ENCODE measurements at places on chromosomes 7 and 10. TPM values are rescaled to one million over a fixed set of nuclear protein-coding genes. Genes with fewer than 3 reads are reported as not detected.
A peak's percentile ranks its signal among the peaks of the same experiment; 100 is the strongest.

EEPD1 gene
- 6.2 TPM for total RNA-seq

NRBF2 gene
- 22.5 TPM for total RNA-seq

GRCh38 chr10:62467527-62467926 is 93.4 kb downstream of the ZNF365 start:
- peak; percentile 21 for DNase-seq

DNA sequence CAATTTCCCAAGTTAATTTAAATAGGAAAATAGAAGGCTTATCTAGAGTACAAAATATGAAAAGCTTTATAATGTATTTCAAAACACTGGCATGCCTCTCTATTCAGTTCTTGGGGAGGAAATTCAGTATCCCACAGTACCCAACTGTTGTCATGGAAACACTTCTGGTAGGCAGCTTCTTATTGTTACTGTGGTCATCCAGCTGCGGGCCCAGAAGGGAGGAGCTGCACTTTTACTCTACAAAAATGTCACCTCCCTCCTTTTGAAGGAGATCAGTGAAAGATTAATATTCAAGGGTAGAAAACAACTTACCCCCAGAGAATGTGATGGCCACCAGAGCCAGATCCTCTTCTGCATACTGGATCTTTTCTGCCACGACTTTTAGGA is 202.8 kb downstream of the RAPGEF5 start:
- DNase-seq = no peak

DNA sequence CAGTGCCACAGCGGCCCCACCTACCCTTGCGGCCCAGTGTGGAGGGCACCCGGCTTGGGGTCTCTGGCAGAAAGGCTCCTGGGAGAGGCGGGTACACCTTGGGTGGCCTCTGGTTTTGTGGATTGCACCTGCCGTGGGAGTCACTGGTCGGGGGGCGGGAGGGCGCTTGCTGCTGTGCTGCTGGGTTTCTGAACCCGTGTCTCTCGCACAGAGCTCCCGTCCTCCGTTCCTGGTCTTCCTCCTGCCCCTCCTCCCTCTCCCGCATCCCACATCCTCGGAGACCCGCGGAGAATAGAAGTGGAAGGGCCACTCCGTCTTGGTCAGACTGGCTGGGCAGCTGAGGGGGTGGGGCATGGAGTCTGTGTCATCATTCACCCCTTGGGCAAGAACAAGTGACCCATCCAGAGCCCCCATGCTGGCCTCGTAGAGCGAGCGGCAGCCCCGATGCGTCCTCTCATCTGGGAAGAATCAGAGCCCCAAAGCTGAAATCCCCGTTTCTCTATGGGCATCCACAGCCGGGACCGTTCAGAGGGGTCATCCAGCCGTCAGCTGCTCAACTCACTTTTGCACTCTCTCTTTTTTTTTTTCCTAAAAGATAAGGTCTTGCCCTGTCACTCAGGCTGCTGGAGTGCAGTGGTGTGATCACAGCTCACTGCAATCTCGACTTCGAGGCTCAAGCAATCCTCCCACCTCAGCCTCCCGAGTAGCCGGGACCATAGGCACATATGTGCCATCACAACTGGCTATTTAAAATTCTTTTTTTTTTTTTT is 4.0 kb downstream of the MAFK start:
- DNase-seq = no peak

DNA sequence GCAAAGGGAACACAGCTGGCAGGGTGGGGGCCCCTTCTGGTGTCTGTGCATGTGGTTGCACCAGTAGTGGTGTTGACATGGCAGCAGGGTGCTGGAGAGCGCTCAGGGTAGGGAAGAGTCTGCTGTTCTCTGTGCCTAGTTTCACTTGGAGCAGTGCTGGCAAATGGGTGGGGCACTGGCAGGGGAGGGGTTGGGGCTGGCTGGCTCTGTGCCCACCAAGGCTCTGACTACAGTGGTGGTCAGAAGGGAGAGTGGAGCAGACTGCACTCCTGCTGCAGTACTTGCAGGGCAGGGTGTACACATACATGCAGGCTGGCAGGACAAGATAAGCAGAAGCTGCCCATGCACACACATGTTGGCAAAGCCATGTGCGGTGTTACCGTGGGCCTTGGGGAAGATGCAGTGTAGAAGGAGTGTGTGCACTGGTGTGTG is 18.2 kb downstream of the FAM25A start:
- DNase-seq = peak; percentile 16

CALML3 gene
- not detected for total RNA-seq

DNA sequence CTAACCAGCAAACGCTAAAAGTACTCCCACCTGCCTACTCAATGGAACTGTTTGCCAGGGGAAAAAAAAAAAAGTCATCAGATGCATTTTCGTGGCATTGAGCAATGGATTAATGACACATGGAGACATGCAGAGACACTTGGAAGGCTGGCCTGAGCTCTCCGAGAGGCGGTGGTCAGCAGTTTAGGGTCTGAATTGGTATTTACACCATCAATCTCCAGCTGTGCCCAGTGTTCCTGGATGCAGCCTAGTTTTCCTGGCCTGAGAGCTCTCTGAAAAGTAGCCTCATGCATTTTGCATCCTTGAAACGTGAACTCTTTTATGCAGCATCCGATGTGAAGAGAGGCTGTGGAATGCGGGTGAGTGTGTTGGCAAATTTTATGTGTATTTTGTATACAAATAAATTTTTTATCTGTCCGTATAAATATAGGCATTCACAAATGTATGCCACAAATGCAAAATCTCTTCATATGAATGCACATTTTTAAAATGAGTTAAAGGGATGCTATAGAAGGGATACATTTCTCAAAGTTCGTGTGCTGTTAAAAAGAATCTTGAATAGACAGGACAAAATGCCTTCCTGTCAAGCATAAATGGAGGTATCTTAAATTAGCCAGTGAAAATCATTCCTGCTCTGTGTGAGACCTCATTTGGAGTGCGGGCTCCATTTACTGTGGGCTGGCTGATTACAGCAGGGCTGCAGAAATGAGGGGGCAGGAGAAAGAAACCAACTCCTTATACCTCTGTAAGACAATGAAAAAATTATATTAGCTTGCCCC is 137.7 kb upstream of the PFKP start:
- no peak for DNase-seq

All from HT1080 (cell line).